ENCODE measurements at places on chromosomes 13 and 19.

GRCh38 chr13:23567906-23568460, 2.2 kb upstream of the TNFRSF19 start:
- DNase-seq = no peak
- no peak overlapping the region for H3K4me3 ChIP-seq
- no peak overlapping the region for H3K27ac ChIP-seq
- H3K36me3 ChIP-seq = no peaks in the 10 kb centered on the region

DNA sequence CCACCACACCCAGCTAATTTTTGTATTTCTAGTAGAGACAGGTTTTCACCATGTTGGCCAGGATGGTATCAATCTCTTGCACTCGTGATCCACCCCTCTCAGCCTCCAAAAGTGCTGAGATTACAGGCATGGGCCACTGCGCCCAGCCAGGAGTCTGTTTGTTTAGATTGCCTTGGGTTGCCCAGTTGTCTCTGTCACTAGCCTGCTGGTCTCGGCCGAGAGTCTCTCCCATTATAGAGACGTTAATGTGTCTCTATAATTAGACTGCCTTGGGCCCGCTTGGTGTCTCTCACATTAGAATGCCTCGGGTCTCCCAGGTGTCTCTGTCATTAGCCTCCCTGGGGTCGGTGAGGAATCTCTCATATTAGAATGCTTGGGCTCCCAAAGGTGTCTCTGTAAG, 1533.6 kb downstream of the UQCRFS1 start:
- DNase-seq = no peak
- no peaks in the 10 kb centered on the region for H3K27me3 ChIP-seq
- no peaks in the 10 kb centered on the region for H3K4me1 ChIP-seq
- no peaks in the 10 kb centered on the region for H3K36me3 ChIP-seq
- H3K27ac ChIP-seq = no peak overlapping the region

DNA sequence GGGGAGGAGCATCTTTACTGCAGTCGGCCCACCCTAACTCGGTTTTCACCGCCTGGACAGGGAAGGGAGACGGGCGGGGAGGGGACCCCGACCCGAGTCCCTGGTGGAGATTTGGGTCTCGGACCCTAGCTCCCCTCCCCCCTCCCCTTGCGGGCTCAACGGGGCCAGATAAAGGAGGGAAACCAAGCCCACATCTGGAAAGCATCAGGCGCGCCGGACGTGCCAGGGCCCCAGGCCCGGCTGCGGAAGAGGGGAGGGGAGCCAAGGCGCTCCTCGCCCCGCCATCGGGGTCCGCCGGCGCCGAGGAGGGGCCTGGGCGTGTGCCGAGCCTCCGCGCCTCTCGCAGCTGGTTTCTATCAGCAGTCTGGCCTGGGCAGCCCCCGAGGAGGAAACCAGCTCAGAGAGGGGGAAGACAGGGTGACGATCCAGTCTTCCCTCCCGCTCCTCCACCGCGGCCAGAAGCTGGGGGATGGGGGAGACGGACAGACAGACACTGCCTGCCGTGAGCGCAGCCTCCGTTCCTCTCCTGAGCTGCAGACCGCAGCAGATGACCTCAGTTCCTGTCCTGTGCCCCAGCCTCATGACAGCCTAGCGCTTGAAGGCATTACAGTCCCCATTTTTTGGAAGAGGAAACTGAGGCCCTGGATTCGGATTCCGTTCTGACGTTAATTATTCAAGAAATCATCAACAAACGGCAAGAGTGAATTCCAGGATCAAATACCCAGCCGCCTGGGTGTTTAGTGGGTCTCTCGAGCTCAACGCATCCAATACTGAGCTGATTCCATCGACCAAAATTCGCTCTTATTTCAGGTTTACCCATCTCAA, 3.6 kb upstream of the GNG8 start:
- no peaks in the 10 kb centered on the region for H3K27me3 ChIP-seq
- no peaks in the 10 kb centered on the region for H3K36me3 ChIP-seq
- DNase-seq = no peak
- peaks cover 16% of the 10 kb centered on the region for H3K4me1 ChIP-seq
- H3K4me3 ChIP-seq = peak overlapping the region; percentile 48

DNA sequence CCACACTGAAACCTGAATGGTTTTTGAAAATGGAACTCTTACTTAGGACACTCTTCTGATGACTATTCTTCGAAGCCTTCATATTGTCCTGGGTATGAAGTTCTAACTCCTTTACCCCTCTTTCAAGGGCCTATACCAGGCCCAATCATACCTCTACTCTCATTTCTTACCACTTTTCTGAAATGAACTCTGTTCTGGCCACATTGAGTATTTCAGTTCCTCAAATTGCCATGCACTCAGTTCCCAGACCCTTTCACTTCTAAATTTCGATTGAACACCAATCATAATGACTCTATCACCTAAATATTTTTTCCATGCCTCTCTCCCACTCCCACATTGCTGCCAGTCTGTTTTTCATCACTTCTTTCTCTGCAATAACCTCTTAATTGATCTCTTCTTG, 53.7 kb downstream of the LACC1 start:
- no peaks in the 10 kb centered on the region for H3K27me3 ChIP-seq
- H3K36me3 ChIP-seq = no peaks in the 10 kb centered on the region
- no peak for DNase-seq
- H3K27ac ChIP-seq = no peak overlapping the region
- no peak overlapping the region for H3K4me3 ChIP-seq

DNA sequence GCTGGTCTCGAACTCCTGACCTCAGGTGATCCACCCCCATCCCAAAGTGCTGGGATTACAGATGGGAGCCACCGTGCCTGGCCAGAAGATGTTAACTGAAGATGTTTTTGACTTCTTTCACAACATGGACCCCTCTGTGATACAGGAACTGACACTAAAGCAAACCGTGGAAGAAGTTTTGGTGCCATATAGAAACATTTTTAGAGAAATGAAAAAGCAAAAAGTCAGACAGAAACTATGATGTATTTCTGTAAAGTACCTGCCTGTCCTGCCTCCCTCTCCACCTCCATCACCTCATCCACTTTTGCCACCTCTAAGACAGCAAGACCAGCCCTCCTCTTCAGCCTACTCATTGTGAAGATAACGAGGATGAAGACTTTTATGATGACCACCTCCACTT, 11.3 kb downstream of the FBXO27 start:
- H3K4me1 ChIP-seq = no peaks in the 10 kb centered on the region
- H3K4me3 ChIP-seq = no peak overlapping the region
- H3K36me3 ChIP-seq = no peaks in the 10 kb centered on the region
- DNase-seq = no peak

- no peak overlapping the region for H3K4me3 ChIP-seq
- no peak overlapping the region for H3K27ac ChIP-seq
- no peaks in the 10 kb centered on the region for H3K4me1 ChIP-seq
- DNase-seq = no peak
Measured at GRCh38 chr13:111031531-111031961, 83.6 kb upstream of the ARHGEF7 start.

DNA sequence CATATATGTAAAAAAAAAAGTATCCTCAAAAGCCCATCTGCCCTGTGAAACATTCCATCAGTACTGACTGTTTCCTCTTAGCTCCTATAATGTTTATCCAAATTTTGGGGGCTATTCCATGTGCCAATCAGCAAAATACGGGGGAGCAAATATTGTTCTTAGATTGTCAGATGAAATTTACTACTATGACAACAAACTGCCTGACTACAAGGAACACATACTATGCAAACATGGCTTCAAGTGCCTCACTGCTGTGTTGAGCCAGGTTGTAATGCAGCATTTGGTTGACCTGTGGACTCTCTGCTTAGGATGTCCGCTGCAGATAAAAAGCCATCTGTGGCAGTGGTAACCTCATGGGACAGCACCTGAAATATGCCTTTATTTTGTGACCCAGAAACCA, 98.2 kb upstream of the SCEL start:
- H3K27ac ChIP-seq = no peak overlapping the region
- H3K4me3 ChIP-seq = no peak overlapping the region
- H3K4me1 ChIP-seq = no peaks in the 10 kb centered on the region
- DNase-seq = no peak
- no peaks in the 10 kb centered on the region for H3K27me3 ChIP-seq
- no peaks in the 10 kb centered on the region for H3K36me3 ChIP-seq

GRCh38 chr13:102090532-102090931, 311.3 kb downstream of the FGF14 start:
- no peaks in the 10 kb centered on the region for H3K36me3 ChIP-seq
- no peaks in the 10 kb centered on the region for H3K27me3 ChIP-seq
- H3K4me1 ChIP-seq = no peaks in the 10 kb centered on the region
- DNase-seq = no peak
- H3K27ac ChIP-seq = no peak overlapping the region
- H3K4me3 ChIP-seq = no peak overlapping the region

GRCh38 chr13:41407380-41407779, 50.0 kb upstream of the RGCC start:
- no peaks in the 10 kb centered on the region for H3K36me3 ChIP-seq
- no peak overlapping the region for H3K4me3 ChIP-seq
- no peaks in the 10 kb centered on the region for H3K27me3 ChIP-seq
- no peaks in the 10 kb centered on the region for H3K4me1 ChIP-seq

- peak; percentile 22 for DNase-seq
- no peaks in the 10 kb centered on the region for H3K36me3 ChIP-seq
- no peak overlapping the region for H3K27ac ChIP-seq
- no peaks in the 10 kb centered on the region for H3K27me3 ChIP-seq
Measured at GRCh38 chr13:95624020-95624419, 20.5 kb downstream of the DZIP1 start.

DNA sequence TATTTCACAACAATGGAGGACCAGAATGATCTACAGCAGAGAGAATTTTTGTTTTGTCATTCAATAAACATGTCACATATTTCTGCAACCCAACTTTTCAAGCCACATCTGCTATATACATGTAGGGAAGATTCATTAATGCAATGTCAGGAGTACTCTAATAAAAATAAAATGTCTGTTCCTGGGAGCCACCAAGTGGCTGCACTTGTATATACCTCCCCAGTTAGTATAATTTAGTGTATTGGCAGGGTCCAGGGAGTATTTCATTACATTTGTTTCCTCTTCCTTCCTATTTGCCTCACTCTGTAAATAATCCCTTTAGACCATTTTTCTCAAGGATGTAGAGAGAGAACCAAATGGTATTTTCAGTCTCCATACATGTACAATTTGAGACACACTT, 1169.0 kb downstream of the DIAPH3 start:
- no peaks in the 10 kb centered on the region for H3K4me1 ChIP-seq
- DNase-seq = no peak
- no peak overlapping the region for H3K27ac ChIP-seq

GRCh38 chr13:24038405-24038804, 122.1 kb upstream of the SPATA13 start:
- H3K27ac ChIP-seq = no peak overlapping the region
- H3K4me3 ChIP-seq = no peak overlapping the region
- no peaks in the 10 kb centered on the region for H3K27me3 ChIP-seq
- no peaks in the 10 kb centered on the region for H3K4me1 ChIP-seq

DNA sequence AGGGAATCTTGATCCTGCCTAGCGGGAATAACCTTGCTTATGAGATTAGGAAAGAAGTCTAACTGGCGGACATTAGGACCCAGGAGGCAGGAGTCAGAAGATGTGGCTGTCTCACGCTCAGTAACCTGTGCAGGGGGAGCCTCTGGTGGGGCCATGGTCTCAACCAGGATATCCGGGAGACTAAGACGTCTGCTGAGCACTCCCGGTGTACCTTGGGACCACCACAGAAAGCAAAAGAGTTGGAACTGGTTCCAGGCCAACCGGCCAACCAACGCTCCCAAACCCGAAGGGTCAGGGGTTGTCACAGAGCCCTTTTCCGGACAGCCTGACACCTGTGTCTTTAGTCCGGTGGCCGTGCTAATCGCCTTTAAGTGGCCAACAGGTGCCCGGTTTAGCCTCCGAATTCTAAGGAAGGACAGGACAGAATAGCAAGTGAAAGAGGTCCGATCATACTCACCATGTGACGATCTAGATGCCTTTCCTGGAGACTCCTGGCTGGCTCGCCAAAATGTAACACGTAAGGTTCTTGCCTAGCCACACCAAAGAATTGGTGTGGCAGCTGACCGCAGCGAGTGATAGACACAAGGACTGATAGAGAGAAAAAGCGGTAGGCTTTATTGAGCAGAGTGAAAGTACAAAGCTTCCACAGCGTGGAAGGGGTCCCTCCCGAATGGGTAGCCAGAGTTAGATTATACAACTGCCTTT, 103.9 kb upstream of the DIAPH3 start:
- peak overlapping the region; percentile 79 for H3K4me3 ChIP-seq
- DNase-seq = no peak
- H3K27me3 ChIP-seq = no peaks in the 10 kb centered on the region
- H3K36me3 ChIP-seq = no peaks in the 10 kb centered on the region
- peak overlapping the region; percentile 49 for H3K27ac ChIP-seq

DNA sequence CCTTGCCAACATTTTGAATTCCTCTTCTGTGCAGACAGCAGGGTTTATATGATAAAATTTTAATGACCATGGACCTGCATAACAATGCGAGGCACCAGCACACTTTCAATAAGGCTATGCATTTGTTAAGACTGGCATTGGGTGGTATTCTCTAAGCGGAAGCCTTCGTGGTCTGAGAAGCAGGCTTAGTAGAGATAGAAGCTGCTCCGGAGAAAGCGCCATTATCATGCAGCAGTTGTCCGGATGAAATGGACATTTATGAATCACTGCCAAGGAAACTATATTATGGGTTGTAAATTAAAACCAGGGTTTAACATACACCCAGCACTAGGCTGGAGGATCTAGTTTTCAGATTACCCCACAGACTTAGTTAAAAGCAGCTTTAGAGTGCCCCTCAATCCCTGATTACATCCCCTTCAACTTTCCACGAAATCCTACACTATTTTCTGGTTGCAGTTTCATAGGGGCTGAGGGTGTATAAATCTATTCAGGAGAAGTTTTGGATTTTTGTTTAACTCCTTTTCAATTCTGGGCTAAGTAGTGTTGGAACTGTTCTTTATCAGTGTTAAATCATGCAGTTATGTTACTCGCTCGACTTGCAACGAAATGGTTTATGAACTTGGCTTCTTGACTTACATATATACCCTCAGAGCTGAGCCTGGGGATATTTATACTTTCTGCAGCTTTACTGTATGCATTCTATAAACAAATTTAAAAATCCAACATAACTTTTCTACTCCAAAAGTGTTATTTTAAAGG, 193.3 kb downstream of the PCDH9 start:
- H3K4me1 ChIP-seq = no peaks in the 10 kb centered on the region
- H3K27me3 ChIP-seq = no peaks in the 10 kb centered on the region
- no peak overlapping the region for H3K27ac ChIP-seq
- DNase-seq = no peak
- H3K36me3 ChIP-seq = no peaks in the 10 kb centered on the region

GRCh38 chr19:53057904-53058580, 13.5 kb downstream of the ERVV-2 start:
- no peak overlapping the region for H3K4me3 ChIP-seq
- H3K36me3 ChIP-seq = no peaks in the 10 kb centered on the region
- H3K27ac ChIP-seq = no peak overlapping the region
- no peaks in the 10 kb centered on the region for H3K27me3 ChIP-seq
- no peaks in the 10 kb centered on the region for H3K4me1 ChIP-seq

- no peak for DNase-seq
- H3K4me1 ChIP-seq = peaks cover 11% of the 10 kb centered on the region
- no peaks in the 10 kb centered on the region for H3K27me3 ChIP-seq
- H3K27ac ChIP-seq = no peak overlapping the region
- H3K36me3 ChIP-seq = no peaks in the 10 kb centered on the region
Measured at GRCh38 chr19:17790059-17790780, 4.7 kb upstream of the B3GNT3 start.

GRCh38 chr19:5114727-5115126, 145.8 kb downstream of the KDM4B start:
- H3K27me3 ChIP-seq = no peaks in the 10 kb centered on the region
- DNase-seq = no peak
- no peak overlapping the region for H3K4me3 ChIP-seq
- H3K4me1 ChIP-seq = no peaks in the 10 kb centered on the region
- H3K36me3 ChIP-seq = no peaks in the 10 kb centered on the region

- no peaks in the 10 kb centered on the region for H3K36me3 ChIP-seq
- H3K4me3 ChIP-seq = no peak overlapping the region
- H3K4me1 ChIP-seq = no peaks in the 10 kb centered on the region
- no peak for DNase-seq
- no peaks in the 10 kb centered on the region for H3K27me3 ChIP-seq
Measured at GRCh38 chr19:51781999-51782398, 13.0 kb upstream of the FPR3 start.
